ENCODE measurements at places on chromosomes 5 and 9.

DNA sequence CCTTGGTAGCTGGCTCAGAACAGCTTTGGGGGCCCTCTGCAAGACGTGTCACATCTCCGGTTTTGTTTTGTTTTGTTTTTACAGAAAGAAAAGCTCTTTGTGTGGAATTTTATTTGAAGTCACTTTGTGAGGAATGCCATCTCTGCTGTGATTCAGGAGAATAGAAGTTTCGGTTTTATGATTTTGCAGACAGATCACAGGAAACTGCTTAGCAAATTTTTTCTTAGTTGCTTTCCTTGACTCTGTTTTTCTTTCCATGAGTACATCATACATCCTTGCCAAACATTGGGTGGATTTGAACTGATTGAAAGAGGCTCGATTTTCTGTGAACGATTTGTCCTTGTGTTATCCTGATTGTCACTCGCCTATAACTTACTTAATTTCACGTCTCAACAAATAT lies 5.1 kb downstream of the SEMA5A start:
- no peak for DNase-seq

DNA sequence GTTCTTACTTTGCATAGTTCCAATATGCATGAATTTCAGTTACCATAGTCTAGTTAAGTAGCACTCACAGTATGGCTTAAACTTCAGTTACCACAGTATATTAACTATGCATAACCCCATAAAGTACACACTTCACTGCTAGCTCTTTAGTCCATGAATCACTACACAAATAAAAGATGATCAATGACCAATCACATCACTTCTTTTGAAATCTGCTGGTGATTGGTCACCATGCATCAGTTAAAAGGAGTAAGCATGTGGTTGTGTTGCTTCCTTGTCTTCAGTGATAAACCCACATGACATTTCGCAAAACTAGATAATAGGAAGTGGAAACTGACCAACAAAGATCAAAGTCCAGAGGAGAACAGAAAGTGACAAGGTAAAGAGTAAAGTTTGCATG lies 79.0 kb downstream of the TAF11L14 start:
- DNase-seq = no peak

DNA sequence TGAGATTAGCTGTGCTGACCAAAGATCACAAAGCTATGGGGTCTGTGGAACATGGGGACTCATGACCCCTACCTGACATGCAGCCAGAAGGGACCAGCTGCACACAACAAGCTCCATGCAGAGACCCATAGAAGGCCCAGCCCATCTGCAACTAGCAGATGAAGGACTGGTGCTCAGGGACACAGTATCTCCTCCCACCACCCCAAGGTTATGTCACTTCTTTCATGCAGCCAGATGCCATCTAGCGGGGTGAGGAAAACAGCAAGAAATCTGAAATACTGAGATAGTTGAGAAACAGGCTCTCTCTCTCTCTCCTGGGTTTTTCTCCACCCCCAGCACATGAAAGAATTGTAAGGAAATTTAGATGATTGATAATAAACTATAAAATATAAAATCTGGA lies 161.3 kb upstream of the DAPK1 start:
- no peak for DNase-seq

DNA sequence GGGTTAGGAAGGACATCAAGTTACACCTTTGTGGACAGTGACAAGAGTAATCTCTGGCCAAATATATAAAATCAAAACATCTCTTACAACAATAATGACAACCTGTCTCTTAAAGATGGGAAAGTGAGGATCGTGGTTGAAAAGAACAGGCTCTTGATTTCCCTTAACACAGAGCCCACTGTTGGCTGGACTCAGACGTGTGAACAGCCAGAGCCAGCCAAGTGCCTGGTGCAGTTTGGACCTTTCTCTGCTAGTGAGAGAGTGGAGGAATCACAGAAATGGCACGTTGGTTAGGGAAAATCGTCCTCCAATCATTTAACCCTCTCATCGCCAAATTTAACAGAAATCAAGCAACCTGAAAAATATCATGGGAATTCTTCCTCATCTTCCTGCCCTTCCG lies 131.3 kb downstream of the GNA14 start:
- DNase-seq = no peak

DNA sequence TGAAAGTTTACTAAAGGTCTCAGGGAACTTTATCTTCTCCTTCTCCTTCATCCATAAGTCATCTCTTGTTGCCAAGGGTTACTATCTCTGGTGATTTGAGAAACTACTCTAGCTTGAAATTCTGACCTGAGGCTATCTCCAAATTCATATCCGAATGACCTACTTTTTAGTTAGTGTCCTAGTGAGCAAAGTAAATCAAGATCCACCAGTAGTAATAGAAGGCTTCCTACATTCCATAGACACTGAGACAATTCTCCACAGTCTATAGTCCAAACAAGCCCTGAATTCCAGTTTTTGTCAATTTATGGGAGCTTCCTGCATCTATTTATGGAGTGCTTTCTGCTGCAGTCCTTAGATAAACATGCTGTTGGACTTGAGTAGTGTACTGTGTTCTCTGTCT lies 5.0 kb downstream of the IL7R start:
- DNase-seq = no peak

DNA sequence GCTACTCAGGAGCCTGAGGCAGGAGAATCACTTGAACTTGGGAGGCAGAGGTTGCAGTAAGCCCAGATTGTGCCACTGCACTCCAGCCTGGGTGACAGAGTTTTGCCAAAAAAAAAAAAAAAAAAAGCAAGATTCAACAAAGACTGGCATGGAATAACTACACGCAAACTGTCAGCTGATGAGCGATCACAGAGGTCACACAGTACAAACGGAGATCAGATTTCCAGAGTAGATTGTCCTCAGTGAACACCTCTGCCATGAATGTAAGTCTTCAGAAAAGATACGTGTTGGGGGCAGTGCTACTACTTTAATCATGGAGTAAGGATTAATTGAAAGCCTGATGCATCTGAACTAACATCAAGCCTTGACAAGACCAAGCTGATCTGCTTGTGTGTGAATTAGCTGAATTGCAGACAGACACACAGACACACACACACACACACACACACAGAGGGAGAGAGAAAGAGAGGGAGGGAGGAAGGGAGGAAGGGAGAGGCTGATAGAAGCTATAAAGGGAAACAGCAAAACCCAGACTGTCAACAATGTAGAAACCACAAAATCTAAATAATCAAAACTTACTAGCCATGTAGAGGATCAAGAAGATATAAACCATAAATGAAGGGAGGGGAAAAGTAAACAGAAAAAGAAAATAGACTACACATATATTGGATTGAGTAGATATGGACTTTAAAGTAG lies 222.9 kb upstream of the ZNF462 start:
- DNase-seq = no peak

Data from NCI-H774 (cell line).